ENCODE measurements at places on chromosomes 3 and 15.

GRCh38 chr3:8540456-8540855 lies 38.8 kb downstream of the LMCD1 start:
- no peak for DNase-seq

- DNase-seq = no peak
These were observed 17.8 kb upstream of the ABHD2 start for GRCh38 chr15:89070197-89071124.

- no peak for DNase-seq
These were observed 44.9 kb downstream of the CPN2 start for GRCh38 chr3:194306109-194306686.

GRCh38 chr3:30712991-30713390 lies 106.6 kb downstream of the TGFBR2 start:
- DNase-seq = no peak

DNA sequence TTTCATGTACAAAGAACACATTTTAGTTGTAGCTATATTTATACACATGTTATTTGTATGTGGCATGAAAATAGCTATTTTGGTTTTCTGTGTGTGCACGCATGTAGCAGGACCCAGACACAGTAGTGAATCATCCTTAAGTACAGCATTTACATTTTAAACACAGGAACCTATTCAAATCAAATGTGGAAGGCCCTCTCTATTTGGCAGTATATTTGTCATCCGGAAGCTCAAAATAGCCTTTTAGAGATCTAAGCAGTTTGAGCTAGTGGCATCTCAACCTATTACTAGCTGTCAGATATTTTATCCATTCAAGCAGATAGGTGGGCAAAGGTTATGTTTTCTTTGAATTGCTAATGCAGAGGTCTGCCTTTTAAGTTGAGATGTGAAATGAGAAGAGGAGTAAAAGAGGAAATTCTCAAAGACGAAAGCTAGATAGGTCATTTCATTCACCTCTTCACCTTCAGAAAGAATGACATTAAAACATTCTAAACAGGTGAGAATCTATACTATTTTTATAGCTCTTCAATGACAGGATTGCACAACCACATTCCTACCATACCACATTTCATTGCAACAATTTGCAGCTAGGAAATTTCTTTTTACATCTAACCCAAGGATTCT lies 46.3 kb upstream of the TIPARP start:
- DNase-seq = peak; percentile 26

GRCh38 chr15:35068846-35069475 lies 16.1 kb downstream of the NANOGP8 start:
- DNase-seq = no peak

GRCh38 chr3:184140436-184140835 lies 5.3 kb downstream of the EIF2B5 start:
- DNase-seq = no peak

- no peak for DNase-seq
These were observed 78.2 kb downstream of the NEDD4 start for GRCh38 chr15:55915221-55915620.

DNA sequence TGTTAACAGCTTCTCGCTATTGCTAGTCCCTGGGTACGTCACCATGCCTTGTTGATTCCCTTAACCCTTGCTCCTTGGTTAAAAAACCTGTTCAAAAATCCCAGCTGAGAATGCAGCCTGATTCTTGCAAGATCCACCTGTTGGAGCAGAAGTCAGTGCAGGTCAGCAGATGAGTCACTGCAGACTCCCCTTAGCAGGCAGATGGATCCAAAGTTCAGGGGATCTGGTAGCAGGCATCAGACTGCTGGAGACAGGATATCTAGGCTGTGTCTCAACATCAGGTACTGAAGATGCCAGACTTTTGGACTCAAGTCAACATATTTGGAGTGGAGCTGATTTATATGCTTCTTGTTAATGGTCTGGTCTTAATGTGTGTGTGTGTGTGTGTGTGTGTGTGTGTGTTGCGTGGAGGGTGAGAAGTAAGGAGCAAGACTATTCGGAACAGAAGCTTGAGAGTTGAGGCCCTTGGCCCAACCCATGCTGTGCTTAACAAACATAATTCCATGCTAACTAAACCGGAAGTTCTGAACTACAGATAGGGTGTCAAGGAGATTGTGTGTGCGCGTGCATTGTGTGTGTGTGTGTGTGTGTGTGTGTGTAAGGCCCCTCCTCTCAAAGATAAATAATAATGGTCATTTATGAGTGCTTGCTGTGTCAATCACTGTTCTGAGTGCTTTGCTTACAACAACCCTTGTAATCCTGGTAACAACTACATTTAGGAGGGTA lies 1.0 kb upstream of the C3orf52 start:
- DNase-seq = no peak

All from HTR-8/SVneo (cell line).